ENCODE measurements at places on chromosomes 16 and 17.

GRCh38 chr17:40821536-40821935 lies 878 bp downstream of the KRT10 start:
- no peak for DNase-seq

- no peak for DNase-seq
Observed at GRCh38 chr17:82127704-82128103, 29.7 kb upstream of the FASN start.

DNA sequence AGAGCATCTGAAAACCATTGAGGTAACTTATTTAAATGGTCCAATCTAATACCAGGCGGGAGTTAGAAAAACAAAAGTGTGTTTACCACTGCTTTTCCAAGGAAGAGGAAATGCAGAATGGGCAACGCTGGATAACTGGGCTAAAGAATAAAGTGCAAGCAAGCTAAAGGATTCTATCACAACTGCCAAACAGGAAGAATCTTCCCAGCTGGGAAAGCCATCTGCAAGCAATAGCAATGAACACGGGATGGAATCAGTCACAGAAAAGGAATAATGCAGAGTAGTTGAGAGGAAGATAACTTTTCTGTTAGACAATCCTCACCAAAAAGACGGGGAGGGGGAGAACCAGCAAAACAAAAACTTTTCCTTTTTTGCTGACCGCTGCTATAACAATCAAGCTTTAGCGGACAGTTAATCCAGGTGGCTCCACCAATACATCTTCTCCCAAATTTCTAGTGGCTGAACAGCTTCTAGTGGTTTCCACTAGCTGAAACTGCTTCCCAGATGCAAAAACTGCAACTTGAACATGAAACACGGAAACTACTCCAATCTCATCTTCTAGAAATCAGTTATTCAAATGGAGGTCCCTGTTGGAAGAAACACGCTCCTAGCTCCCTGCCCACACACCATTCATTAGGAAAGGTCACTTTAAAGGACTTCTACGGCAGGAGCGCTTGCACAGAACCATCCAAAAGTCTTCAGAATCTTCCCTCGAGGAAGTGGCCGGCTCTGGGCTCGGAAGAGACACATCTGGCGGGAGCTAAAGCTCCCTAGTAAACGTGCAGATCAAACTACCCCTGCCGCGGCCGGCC lies 929 bp downstream of the TMEM11 start:
- no peak for DNase-seq

DNA sequence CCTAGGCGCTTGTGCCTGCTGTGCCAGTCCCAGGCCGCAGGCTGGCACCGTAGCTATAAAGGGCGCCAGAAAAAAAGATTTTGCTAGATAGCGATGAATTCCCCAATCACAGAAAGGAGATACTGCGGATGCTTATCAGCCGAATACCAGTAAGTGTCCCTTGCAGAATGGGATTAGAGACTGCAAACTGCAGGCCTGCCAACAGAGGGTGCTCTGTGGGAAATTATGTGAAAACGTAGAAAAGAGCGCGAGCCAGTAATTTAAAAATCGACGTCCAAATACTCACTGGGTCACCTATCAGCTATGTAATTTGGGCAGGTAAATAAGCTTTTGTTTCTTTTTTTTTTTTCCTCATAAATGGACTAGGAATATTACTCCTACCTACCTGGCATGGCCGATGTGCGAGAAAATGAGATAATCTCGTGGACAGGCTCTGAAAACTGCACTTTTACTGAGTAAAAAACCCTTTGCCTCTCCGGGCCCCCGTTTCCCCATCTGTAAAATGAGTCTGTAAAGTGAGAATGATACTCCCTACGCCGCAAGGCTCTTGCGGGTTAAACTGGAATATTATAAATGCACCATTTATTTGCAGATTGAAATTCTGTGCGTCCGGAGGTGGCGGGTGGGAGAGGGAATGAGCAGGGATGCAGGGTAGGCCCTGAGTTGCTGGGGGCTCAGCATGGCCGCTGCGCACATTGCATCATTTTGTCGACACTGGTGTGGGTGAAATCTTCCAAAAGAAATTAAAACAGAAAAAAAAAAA lies 1.2 kb upstream of the COG1 start:
- DNase-seq = peak; percentile 78

- DNase-seq = no peak
Observed at GRCh38 chr17:3935825-3936355, 19.6 kb upstream of the P2RX1 start.

GRCh38 chr17:72764632-72765041 lies 327.9 kb downstream of the SLC39A11 start:
- no peak for DNase-seq
